ENCODE measurements at places on chromosomes 3 and 15.
A peak's percentile ranks its signal among the peaks of the same experiment; 100 is the strongest.

DNA sequence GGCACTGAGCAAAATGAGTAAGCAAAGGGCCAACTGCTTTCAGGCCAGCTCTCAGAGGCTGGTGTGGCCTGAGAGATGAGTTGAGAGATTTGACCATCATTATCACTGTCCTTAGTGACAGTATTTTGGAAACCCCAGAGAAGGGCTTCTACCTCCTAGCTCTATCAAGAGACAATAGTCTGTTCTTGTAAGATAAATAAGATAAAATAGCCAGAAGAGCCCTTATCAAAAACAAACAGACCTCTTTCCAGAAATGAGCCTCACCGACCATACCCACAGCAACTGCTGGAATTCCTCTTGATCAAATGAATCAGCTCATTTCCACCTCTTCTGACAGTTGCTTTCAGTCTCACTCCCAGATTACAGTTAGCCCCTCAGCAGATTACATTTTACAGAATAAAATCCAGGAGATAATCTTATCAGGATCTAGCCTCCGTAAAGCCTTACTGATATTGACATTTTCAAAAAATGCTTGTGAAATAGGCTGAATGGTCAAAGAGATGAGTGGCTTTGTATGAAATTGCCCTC is 4.5 kb downstream of the HDC start:
- DNase-seq, result no peak

DNA sequence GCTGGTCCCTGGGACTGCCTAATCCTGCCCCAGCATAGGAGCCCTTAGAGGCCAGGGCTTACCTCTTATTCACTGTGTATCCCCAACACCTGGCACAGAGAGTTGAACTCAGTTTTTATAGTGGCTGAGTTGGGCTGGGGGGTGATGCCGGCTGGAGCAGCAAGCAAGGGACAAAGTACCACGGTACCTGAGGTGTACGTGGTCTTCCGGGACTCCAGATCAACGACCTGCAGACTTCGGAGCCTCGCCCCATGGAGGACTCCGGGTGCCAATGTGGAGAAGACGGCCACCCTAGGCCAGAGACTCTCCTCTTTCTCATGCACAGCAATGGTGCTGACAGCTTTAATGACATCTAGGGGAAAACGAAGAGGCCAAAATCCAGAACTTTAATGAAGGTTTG is 8.1 kb downstream of the WDR73 start:
- no peak for DNase-seq

GRCh38 chr3:48112813-48113212 is 75.4 kb downstream of the CDC25A start:
- no peak for DNase-seq

DNA sequence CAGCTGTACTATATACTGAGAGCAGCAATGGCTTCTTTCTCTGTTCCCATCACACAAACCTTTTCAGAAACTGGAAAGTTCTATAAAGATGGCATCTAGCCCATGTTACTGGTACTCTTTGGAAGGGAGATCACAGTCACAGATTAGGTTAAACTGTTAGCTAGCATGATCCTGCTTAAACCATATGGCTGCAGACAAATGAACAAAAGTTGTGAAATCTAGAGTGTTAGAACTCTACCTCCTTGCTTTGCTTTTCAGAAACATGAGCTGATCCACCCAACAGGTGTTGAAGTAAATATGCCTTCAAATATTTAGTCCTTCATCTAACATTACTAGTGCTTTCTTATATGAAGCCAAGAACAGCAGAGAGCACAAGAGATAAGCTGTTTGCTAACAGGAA is 102.6 kb downstream of the SNRK start:
- DNase-seq, result no peak

DNA sequence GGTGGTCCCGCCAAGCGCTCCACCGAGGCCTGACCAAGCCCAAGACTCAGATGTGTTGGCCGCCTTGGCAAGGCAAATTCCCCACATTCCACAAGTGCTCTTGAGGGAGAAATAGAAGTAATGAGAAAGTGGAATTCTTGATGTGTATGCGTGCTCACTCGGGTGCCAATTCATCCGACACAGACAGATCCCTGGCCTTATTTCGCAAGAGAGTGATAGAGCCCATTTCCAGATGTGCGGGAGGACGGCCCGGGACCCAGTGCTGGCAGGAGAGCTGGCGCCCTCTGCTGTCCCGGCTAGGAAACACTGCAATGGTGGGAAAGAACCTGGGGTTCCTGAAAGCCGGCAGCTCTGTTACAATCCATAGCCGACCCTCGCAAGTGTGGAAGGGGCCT is 76.0 kb downstream of the HMG20A start:
- DNase-seq, result peak; percentile 38

- DNase-seq, result no peak
Observed at GRCh38 chr3:18194431-18194830, 230.7 kb downstream of the SATB1 start.

DNA sequence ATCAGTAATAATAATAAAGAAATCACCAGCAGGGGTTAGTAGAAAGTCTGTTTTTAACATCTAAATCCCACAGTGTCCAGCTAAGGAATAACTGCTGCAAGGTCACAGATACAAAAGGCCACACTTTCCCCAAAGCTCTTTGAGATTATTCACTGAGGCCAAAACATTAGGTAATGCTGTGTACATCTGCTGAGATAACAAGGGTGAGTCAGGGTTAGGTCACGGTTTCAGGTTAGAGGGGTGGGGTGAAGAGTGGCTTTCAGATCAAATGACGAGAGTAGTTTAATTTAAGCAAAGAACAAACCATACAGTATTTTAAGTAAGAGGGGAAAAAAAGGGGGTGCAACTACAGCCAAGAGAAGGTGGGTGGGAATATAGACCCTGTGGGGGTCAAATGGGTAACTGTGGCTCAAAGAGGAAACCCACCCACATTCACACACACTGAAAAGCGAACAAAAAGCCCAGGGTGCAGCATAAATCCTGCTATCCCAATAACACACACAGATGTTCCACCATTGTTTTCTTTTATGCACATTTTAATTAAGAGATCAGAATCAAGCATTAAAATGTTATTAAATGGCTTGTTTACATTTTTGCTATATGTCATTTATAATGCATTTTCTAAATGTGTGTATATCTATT is 412.9 kb downstream of the TIGIT start:
- DNase-seq, result no peak

Measured in stimulated activated CD4-positive, alpha-beta T cell treated with anti-CD3 and anti-CD28 coated beads, Interleukin-15, amount 100 ng/mL, for 1 hour (primary cell).